ENCODE measurements at places on chromosomes 1 and 21.
A peak's percentile ranks its signal among the peaks of the same experiment; 100 is the strongest.

DNA sequence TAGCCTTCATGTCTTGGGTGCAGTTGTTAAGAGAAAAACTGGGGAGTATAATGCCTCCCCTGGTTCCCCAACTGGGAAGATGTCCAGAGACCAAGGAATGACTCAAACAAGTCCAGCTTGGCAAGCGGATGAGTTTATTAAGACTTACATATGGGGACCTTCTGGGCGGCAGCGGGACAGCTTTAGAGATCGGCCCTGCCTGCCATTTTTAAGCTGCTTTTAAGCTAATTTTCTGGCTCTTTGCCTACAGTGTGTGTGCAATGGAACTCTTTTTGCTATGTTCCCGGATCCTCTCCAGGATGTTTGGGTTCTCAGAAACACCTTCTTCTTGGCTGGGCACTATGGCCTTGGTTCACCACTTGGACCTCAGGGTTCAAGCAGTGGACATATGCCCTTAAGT is 99.5 kb downstream of the RYR2 start:
- no peak for DNase-seq

- DNase-seq, result peak; percentile 32
Observed at GRCh38 chr1:151196292-151196800, 2.0 kb upstream of the PIP5K1A start.

DNA sequence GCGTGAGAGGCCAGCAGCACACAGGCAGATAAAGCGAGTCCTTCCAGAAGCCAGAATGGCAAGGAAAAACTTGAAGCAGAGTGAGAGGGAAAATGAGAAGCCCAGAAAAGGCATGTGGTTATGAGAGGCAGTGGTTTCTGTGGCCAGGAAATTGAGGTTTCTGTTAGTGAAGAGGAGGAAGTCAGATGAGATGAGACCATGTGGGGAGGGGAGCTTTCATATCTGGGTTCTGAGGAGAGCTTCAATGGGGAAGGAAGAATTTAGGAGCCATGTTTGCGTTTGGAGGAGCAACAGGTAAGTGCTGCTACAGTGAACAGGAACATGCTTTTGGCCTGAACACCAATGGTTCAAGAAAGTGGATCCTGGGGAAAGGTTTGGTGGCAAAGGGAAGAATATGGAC is 6.1 kb upstream of the CD1A start:
- DNase-seq, result no peak

- no peak for DNase-seq
Observed at GRCh38 chr1:162373541-162374260, 3.0 kb downstream of the SPATA46 start.

DNA sequence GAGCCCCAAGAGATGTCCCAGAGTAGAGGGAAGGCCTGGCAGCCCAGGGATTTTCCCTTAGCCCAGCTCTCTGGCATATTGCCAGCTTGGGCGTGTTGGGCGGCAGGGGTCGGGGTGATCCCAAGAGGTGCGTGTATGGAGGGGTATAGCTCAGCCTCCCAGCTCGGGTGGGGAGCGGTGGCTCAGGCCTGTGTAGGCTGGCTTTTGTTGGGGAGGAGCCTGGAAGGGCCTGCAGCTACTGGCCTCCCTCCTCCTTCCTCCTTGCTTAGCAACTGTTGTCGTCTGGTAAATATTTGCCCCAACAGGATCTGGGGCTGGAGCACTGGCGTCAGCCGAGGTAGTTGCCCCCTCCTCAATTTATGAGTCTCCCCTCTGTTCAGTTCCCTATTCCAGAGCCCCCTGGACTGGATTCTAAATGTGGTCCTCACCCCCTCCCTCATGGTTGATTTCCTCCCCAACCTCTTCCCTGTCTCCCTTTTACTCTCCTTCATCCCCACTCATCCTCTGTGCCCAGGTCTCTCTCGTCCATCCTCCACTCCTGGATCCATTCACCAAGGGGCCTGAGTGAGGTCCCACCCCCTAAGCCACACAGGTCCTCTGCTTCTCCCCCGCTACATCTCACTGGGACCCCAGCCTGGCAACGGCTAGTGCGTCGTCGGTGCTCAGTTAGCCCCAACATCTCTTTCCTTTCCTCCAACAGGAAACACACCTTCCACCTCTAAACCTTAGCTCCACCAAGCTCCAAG is 10.3 kb upstream of the LMNA start:
- DNase-seq, result no peak

GRCh38 chr1:10673109-10673711 is 123.2 kb downstream of the CASZ1 start:
- DNase-seq, result no peak

DNA sequence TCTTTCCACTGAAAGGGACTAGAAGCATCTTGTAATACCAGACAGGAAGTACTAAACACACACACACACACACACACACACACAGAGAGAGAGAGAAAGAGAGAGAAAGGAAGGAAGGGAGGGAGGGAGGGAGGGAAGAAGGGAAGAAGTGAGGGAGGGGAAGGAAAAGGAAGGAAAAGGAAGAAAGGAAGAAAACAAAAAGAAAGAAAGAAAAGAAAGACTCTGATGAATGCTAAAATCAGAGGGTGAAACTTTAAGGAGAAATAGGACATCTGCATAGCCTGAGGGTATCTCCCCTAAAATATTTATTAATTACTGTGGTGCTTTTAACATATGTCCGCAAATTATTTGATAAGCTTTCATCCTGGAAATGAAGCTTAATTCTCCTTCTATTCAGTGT is 10.6 kb downstream of the TRIT1 start:
- DNase-seq, result no peak

- no peak for DNase-seq
Observed at GRCh38 chr1:165454091-165454610, 9.2 kb upstream of the RXRG start.

GRCh38 chr1:76666499-76666898 is 200.8 kb upstream of the ST6GALNAC5 start:
- DNase-seq, result no peak

- no peak for DNase-seq
Observed at GRCh38 chr1:194374649-194375048, 1188.2 kb upstream of the B3GALT2 start.

DNA sequence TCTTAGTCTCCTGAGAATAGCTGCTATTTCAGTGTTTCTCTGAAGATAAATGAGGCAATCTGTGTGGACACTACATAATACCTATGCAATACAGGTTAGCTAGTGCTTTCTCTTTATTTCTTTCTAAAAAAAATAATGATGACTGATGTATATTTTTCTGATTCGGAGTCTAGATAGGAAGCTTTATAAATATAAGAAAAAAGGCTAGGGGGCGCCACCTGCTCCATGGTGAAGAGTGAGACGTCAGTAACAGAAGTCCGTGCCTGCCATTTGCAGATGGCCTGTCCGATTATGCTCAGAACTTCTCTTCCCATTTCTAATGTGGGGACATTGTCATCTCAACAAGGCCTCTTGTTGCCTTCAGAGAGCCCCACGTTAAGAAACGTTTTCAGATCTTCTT is 26.4 kb downstream of the QSOX1 start:
- DNase-seq, result no peak

DNA sequence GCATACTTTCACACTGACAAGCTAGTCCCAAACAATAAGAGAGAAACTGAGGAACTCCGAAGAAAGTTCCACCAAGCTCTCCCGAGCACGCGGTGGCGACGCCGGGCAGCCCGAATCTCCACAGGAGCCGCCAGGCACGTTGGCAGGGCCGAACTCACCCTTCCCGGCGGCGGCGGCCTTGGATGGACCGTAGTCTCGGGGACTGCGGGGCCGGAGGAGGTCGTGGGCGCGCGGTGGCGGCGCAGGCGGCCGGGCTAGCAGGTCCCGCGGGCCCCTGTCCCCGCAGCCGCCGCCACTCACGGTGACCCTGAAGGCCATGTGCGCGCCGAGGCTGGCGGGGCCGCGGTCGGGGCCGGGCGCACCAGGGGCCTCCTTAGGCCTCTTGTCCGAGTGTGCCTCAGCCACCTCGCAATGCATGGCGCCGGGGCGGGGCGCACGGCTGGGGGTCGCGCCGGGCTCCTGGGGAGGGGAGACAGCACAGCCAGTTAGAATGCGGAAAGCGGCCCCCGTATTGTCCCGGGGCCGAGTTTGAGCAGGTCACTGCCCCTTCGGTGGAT is 1.2 kb downstream of the GLIS1 start:
- DNase-seq, result no peak

Measured in activated T-cell treated with anti-CD3 and anti-CD28 coated beads for 24 hours (primary cell).